Activated T-helper 2 cell treated with anti-CD3 and anti-CD28 coated beads, Interferon-gamma antibody, Interleukin-2, Interleukin-4, amounts not matched to agents 10 μg/mL and 5 μg/mL and 100 μg/mL, durations not matched to agents 14 hours and 24 hours and 36 hours (primary cell): ENCODE measurements at places on chromosomes 16 and 17.
A peak's percentile ranks its signal among the peaks of the same experiment; 100 is the strongest.

GRCh38 chr17:17144916-17145665, 61.0 kb downstream of the PLD6 start:
- no peak for DNase-seq

DNA sequence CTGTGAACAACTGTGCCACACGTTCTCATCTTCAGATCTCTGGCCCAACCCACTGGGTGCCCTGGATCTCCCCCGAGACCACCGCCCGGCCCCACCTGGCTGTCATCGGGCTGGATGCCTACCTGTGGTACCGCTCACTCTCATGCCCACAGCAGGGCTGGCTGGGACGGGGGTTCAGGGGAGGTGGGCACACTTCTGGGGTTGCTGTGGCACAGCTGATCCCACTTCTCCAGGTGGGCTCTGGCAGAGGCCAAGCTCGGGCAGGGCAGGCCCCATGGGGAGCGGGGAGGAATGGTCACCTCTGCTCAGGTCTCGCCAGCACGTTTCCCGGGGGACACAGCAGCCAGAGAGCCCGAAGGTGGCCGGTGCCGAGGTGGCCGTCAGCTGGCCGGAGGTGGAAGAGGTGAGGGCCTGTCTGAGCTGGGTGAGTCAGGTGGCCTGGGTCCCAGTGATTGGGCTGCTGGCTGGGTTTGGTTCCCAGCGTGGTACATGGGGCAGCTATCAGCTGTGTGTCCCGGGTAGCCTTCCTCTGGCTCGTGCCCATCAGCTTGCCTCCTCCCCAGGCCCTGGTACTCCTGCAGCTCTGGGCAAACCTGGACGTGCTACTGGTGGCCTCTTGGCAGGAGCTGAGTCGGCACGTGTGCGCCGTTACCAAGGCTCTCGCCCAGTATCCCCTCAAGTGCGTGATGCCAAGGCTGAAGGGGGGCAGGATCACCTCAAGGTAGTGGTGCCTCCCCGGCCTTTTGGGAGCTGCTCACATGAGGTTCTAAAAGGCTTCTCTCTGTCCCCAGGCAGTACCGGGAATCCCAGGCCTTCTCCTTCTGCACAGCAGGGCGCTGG, 2.3 kb upstream of the MRPS34 start:
- DNase-seq: no peak

DNA sequence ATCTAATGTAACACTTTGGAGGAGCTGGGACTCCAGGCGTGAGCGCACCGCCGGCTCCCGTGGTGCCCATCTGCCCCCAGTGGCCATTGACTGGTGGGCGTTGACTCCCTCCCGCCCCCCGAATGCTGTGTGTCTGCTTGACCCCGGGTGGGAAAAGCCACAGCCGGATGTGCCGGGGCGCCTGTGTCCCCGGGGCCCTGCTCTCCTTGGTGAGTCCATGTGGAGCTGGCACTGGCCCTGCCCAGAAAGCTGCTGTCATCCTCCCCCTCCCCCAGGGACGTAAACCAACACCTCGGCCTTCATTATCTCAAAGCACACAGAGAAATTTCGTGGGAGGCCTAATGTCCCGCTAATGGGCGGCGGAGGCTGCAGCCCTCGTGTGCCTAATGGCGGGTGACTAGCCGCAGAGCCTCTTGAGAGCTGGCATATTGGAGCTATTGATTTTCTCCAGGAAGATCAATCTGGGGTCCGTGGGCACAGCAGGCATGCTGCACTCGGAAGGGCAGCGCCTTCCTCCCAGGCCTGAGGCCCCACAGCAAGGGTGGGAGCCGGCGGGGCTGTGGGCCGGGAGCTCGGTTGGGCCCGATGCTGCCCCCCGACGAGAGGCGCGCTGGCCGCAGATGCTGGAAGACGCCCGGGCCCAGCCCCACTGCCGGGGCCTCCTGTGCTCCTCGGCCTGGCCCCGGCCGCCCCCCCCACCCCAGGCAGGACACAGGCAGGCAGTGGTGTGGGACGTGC, 4.0 kb upstream of the PERCC1 start:
- no peak for DNase-seq

- no peak for DNase-seq
Observed at GRCh38 chr17:11238705-11239104, 2.3 kb upstream of the SHISA6 start.

DNA sequence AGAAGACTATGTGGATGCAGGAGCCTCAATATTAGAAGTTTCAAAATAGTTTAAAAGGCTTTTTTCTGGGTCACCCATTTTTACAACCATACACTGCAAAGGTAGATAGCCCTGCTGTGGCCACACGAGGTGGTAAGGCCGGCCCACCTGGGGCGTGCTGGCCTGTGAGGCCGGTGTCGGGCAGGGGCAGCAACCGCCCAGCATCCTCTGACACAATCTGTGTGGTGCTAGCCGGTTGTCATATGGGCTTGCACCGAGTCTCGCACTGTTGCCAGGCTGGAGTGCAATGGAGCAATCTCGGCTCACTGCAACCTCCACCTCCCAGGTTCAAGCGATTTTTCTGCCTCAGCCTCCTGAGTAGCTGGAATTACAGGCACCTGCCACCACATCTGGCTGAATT, 44.0 kb downstream of the CFAP20 start:
- no peak for DNase-seq

DNA sequence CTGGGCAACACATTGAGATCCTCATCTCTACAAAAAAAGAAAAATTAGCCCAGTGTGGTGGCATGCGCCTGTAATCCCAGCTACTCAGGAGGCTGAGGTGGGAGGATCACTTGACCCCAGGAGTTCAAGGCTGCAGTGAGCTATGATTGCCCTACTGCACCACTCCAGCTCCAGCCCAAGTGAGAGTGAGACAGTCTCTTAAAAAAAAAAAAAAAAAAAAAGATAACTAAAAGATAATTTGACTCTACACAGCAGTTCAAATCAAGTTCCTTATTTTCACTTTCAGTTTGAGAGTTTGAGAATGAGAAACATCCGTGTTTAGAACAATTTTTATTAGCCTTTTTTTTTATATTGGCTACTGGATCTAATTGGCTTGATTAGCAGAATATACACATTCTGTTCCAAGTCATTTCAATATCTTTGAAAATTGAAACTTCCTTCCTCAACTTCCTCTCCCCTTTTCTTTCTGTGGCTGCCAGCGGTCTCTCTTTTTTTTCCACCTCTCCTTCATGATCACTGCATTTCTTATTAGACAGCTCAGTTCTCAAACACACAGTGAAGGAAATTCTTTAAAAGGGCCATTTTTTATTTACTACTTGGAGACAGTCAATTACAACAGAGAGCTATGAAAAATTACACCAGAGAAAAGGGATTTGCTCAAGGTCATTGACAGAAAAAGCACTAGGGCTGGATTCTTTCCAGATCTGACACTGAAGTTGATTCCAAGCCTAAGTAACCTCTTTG, 4.5 kb upstream of the ACSF2 start:
- DNase-seq: no peak

DNA sequence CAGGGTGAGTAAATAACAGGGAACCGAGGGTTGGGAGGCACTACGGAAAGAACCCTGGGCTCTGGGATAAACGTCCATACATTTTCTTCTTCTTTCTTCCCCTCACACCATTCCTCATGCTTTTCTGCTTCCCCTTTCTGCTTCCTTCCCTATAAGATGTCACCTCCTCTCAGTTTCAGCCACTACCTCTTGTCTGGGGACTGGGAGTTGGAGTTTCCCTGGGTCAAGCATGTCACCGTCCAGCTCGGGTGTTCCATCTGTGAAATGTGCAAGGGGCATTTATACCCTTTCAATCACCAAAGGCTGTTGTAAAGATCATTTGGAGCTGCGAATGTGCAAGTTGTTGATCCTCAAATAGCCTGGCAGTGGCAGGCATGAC, 17.5 kb upstream of the CCL22 start:
- DNase-seq: no peak

GRCh38 chr17:74214484-74215341, 1.3 kb downstream of the TTYH2 start:
- DNase-seq: no peak

DNA sequence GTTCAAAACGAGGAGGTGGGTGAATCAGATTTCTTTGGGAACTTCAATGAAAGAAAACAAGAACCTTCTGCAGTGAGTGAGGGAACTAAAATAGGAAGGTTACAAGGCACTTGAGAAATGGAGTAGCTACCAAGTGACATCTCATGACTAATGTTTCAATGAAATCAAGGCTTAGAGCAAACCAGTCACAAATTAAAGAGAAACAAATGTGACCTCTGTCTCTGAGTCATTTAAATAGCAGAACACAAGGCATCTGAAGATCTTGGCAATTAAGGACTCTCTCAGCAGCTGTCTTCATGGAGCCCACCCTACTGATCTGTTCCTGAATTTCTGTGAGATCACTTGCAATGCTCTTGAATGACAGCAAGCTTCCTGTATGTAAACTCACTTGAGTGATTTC, 109.5 kb downstream of the CDH11 start:
- no peak for DNase-seq

DNA sequence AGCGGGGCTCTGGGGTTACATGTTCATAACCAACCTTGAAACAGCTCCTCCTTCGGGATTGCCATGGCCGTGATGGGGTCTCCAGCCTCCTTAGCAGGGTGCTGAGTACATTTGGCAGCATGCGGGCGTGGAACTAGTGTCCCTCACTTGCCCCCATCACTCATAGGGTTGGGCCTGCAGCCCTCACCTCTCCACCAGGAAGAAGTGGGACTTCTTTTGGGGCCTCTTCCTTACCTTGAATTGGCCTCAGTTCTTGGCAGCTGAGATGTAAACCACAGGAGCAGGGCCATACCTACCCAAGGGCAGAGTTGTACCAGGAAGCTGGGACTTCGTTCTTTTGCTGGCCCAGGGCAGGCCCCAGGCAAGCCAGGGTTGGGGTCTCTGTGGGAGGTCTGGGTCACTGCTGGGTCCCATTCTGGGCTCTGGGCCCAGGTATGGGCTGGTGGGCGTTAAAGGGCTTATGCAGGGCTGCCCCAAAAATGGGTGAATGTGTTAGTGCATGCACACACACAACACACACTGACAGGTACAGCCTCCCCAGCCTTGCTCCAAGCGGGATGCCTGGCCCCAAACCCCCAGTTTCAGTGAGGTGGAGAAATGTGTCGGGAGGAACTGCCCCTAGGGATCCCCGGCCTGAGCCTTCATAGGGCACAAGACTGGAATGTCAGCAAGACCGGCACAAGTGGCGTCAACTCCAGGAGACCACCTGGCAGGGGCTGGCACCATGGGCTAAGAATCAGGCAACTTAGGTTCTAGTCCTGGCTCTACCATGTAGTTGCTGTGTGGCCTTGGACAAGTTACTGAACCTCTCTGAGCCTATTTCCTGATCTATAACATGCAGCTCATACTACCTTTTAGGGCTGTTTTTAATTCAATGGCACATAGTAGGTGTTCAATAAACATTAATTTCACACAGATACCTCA, 3.9 kb upstream of the KRT15 start:
- DNase-seq: no peak

GRCh38 chr17:77487211-77487629, 346.5 kb downstream of the SEC14L1 start:
- no peak for DNase-seq

GRCh38 chr17:31052187-31052889, 42.4 kb upstream of the NF1 start:
- DNase-seq: no peak

DNA sequence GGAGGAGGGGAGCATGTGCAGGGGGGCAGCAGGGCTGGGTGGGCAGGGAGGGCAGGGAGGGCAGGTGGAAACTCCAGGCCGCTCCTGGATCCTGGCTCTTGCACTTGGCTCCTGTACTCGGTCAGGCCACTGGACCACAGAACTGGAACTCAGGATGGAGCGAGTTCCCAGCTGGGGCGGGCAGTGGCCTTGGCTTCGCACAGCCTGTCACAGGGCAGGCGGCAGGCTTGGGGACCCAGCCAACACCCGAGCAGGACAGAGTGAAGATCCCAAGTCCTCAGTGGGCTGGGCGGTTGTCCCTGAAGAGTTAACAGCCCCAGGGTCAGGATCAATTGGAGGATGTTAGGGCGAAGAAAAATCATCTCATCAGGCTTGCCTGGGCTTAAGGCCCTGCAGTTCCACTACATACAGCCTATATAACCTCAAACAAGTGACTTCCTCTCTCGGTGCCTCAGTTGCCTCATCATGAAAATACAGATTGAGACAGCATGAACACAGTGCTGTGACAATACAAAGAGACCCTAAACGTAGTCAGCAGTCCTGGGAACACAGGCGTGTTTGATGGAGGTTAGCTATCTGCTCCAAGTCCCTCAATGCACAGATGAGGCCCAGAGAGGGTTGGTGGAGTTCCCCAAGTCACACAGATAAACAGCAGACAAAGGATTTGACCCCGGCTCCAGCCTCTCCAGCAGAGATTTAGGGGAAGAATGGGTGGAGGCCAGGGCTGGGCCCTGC, 21.9 kb downstream of the ZNF423 start:
- DNase-seq: no peak

- no peak for DNase-seq
Observed at GRCh38 chr16:67868290-67868689, 4.6 kb upstream of the EDC4 start.

GRCh38 chr17:16415031-16415924, at the start of gene TRPV2:
Gene TRPV2, plus strand, starts transcription at chr17:16415571. Its CDS starts 2,098 bp downstream, at chr17:16417669.
- DNase-seq: peak; percentile 30

DNA sequence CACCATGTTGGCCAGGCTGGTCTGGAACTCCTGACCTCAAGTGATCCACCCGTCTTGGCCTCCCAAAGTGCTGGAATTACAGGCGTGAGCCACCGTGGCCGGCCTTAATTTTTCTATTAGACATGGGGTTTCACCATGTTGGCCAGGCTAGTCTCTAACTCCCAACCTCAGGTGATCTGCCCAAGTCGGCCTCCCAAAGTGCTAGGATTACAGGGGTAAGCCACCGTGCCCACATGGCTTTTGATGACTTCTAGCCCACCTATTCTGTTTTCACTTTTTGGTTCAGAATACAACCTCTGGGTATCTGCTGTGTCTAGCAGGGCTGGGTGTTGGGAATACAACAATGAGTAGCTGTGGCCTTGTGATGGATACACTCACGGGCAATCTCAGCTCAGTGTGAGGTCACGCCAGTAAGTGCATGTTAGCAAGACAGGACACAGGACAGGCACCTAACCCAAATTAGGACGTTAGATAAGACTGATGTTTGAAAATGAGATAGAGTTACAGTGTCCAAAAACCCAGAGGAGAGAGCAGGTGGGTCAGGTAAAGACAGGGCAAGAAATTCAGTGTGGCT, 14.1 kb upstream of the YWHAE start:
- DNase-seq: no peak

GRCh38 chr16:50305441-50306061, 39.2 kb downstream of the ADCY7 start:
- no peak for DNase-seq
